Activated T-cell treated with anti-CD3 and anti-CD28 coated beads, Interleukin-2, amount 50 U/mL, for 72 hours (primary cell): ENCODE measurements at places on chromosomes 4 and X.

DNA sequence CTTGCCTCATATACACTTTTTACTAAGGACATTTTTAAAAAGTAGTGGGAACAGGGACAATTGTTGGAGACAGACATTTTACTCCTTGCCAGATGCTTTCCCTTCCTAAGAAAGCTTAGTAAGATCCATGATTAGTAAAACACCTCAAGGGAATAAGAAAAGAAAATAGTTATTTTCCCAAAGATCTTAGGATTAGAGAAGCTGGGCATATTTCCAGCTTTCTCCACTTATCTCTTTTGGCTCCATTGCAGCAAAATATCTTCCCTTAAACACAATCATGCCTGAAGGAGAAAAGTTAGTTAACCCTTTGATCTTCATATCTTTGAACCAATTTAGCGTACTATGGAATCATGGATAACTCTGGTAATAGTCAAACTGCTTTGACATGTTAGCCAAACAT, 257.9 kb downstream of the PCDH18 start:
- no peak for DNase-seq

DNA sequence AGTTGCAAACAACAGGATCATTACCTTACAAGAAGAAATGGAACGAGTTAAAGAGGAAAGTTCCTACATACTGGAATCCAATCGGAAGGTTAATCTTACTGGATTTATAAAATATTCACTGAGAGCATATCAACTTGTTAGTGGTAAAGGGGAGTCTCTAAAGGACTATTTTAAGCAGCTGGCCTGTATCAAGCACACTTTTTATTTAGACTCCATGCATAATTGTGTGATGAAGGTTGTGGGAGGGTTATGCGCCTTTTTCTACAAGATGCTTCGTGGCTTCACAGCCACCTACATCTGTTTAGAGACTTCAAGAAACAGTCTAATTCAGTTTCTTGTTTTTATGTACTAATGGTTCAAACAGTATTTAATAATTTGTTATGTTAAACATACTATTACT, 56.6 kb downstream of the GRSF1 start:
- DNase-seq, result no peak

DNA sequence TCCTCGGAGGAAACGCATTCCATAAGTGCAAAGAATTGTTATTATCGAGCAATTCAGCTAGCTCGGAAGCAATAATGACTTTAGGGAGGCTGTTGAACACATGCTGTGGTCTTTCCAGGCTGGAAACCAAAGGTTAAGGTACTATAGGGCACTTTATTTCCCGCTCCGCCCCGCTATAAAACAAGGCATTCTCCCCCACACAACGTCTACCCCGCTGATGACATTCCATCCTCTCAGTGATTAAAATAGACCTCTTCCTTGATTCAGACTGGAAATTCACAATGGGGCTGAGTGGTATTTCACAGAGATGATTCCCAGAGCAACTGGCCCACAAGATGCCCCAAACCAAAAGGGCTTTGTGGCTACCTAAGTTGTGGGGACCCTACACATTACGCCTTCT, 196.4 kb downstream of the STIM2 start:
- no peak for DNase-seq

GRCh38 chrX:111123606-111124179, 27.7 kb downstream of the PAK3 start:
- DNase-seq, result no peak

- DNase-seq, result no peak
These were observed 498.0 kb downstream of the STPG2 start for GRCh38 chr4:97645071-97645821.

- DNase-seq, result no peak
These were observed 1651.9 kb downstream of the C4orf33 start for GRCh38 chr4:130747842-130748241.

DNA sequence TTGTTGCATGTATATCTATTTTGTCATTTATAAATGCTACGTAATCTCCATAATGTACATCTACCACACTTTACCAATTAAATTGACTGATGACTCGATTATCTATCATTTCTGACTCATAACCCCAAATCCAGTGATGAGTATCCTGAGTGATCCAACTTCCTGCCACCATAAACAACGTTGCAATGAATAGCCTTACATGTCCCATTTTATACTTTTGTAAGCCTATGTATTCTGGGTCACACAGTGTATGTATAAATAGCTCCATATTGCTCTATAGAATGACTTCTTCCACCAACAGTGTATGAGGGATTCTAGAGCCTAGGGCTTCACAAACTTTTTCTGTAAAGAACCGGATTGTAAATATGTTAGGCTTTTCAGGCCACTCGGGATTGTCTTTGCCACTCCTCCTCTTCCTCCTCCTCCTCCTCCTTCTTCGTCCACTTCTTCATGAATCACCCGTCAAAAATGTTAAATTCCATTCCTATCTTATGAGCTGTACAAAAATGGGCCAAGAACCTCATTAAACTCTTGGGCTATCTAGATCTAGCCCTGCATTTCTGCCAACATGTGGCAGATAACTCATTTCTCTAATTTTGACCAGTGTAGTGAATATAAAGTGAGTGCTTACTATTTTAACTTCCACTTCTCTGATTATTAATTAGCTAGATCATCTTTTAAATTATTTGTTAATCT, 672.2 kb upstream of the AMOT start:
- no peak for DNase-seq

- DNase-seq, result no peak
These were observed 406.1 kb upstream of the TRAM1L1 start for GRCh38 chr4:117491516-117491915.

DNA sequence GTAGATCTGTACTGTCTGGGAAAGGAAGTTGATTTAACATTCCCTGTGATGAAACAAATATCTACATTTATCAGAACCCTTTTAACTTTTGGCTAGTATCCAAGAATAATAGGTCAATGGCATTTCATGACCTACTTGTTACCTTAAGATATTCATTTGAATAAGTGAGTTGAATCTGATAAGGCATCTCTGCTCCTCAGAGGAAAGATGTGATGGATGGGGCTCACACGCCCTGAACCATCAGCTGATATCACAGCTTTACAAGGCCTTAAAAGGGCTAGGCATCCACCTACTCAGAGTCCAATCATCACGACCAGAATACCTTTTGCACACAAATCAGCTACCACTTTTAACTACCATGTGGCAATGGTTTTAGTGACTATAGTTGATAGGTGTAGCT, 90.2 kb upstream of the PDLIM3 start:
- DNase-seq, result no peak

GRCh38 chr4:26892480-26893150, 32.0 kb downstream of the STIM2 start:
- DNase-seq, result no peak

GRCh38 chr4:3673716-3674478, 92.3 kb upstream of the ADRA2C start:
- no peak for DNase-seq
